ENCODE measurements at places on chromosomes 1 and 21. TPM values are rescaled to one million over a fixed set of nuclear protein-coding genes. Genes with fewer than 3 reads are reported as not detected.

The DIO1 gene
- polyA plus RNA-seq: 0.58 TPM

The C1orf74 gene
- 4.7 TPM for polyA plus RNA-seq

The EFNA3 gene
- polyA plus RNA-seq: 9.6 TPM

The ASCL5 gene
- 0.15 TPM for polyA plus RNA-seq

The THEMIS2 gene
- polyA plus RNA-seq: 4.9 TPM

The CELA3B gene
- 0.21 TPM for polyA plus RNA-seq

The C8A gene
- 0.34 TPM for polyA plus RNA-seq

The LCE1D gene
- polyA plus RNA-seq: not detected

The RIMS3 gene
- polyA plus RNA-seq: 6.9 TPM
